ENCODE measurements at places on chromosomes 11 and 22.

- peak; percentile 72 for DNase-seq
These were observed 97.1 kb downstream of the CD44 start for GRCh38 chr11:35235936-35236666.

- no peak for DNase-seq
These were observed 4.9 kb downstream of the EML3 start for GRCh38 chr11:62607714-62608113.

- no peak for DNase-seq
These were observed 28.2 kb downstream of the OR10D3 start for GRCh38 chr11:124211321-124211720.

DNA sequence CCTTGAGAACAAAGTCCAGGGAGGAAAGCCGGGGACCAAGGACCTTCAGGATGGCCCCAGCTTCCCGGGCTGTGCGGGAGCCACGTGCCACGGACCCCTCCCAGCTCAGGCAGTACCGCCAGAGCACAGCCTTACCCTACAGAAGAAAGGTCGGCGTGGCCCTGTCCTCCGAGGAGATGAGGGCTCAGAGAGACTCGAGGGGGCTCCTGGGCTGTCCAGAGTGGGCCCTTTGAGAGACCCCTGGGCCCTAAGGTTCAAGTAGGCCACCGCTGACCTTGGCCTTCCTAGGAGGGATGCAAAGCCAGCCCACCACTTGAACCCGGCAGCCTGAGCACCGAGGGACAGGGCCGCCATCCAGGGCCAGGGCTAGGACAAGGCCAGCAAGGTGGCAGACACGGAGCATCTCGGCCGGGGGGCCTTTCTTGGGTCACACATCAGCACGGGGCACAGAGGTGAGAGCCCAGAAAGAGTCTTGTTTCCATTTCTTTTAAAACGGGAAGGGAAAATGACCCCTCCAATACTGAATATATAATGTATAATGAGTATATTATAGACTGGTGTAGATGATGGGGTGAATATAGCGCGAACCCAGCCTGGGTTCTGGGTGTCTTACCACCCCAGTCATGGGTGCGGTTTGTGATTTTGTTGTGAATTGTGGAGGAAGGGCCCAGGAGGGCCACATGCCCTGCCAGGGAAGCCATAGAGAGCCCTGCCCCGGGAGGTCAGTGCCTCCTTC is 34.4 kb upstream of the PPARA start:
- DNase-seq, result no peak

DNA sequence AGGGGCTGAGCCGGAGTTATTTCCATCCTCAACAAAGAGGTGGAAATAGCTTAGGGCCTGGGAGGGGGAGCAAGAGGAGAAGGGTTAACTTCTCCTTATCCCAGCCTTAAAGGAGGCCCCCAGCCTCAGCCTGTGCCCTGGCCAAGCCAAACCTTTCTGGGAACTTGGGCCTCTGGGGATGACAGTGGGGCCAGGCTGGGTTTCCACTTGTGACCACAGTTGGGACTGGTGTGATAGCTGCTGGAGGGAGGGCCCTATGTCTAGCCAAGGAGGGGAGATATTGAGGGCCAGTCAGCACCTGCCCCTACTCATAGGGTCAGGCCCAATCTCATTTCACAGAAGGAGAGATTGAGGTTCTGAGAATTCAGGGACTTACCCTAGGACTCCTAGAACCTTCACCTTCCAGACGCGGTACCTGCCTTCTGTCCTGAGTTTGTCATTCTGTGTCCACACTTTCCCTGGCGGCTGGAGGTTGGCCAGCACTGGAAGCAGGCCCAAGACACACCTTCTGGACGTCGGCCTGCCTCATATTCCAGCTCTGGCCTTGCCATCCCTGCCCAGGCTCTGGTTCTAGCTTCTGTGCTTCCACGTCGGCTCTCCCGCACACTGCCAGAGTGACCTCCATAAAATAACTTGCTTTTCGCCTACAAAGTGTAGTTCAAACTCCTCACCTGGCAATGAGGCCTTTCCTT is 3.1 kb downstream of the RELT start:
- no peak for DNase-seq

DNA sequence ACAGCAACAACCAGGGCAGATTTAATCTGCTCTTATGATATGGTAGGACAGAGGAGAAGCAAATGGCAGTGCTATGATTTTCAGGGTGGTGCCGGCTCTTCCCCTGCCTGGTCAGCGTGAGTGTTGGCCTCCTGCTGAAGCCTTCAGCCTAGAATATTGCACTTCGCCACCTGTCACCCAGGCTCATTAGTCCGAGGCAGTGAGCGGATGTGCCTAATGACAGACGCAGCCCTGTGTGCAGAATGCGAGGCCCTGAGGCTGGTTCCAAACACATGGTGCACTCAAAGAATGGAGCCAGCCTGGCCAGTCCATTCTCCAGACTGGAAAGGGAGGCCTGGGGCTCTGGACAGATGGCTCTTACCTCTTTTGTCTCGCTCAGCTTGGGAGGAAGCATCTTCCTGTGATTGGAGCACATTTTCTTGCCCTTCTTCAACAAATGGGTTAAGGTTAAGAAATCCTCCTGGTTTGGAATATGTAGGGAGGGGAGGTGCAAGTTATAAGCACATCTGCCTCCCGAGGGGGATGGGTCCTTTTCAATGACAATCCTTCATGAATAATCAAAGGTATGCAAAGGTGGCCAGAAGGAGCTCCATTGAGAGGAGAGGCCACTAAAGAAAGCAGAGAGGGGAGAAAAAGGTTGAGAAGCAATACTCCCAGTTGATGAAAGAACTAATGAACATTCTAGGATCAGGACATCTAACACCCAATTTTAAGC is 39.7 kb upstream of the GALNT18 start:
- no peak for DNase-seq

GRCh38 chr11:61711498-61711897 is 31.3 kb downstream of the DAGLA start:
- no peak for DNase-seq

- DNase-seq, result peak; percentile 44
These were observed 18.4 kb downstream of the SELENOO start for GRCh38 chr22:50218996-50219727.

DNA sequence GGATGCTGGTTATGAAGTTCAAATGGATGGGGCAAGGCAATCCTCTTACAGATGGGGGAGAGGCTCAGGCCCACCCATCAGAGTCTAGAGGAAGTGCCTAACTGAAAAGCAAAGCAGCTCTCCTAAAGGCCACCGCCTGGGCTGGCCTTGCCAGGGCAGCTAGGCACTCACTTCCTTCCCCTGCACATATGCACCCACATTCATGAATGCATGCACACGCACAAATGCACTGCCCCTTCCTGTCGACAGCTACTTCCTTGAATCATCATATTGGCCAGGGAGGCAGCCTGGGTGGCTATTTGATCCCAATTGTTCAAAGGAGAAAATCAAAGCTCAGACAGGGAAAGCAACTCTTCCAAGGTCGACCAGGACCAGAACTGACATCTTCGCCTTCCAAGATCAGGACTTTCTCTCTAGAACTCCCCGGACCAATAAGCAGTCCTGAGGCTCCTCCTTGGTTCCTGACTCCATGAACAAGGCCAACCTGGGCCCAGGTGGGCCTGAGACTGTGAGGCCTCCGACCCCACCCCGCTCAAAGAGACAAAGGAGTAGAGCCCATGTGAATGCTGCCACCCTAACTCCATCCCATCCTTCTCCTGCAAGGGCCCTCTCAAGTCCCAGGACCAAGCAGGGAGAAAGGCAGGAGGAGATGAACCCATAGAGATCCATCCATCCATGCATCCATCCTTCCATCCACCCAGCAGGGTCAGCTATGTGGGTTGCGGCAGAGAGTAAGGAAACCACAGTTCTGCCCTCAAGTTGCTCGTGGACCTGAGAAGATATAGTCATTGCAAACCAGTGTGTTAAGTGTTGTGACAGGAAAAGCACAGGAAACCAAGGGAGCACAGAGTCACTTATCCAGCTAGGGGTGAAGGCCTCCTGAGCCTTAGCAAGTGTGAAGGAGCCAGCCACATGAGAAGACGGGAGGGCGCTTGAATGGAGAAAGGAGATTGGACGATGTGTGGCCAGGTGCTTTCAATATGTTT is 35.4 kb upstream of the LMO1 start:
- DNase-seq, result no peak

GRCh38 chr11:87425943-87426342 is 388.2 kb downstream of the TMEM135 start:
- DNase-seq, result no peak

DNA sequence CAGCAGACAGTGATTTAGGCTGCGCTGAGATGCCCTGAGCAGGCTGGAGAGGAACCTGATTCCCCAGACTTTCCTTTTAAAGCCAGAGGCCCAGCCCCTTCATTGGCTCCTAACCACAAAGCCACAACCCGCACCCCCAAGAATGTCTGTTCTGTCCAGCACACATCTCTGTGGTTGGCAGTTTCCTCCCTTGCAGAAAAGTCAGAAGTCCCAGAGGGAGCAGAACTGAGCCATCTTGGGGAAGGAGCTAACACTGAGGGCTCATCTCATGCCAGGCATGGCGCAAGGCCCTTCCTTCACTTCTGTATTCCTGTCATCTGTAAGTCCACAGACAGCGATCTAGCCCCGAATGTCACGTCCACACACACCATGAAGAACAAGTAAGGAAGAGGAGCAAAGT is 97.1 kb upstream of the SYT13 start:
- peak; percentile 12 for DNase-seq

DNA sequence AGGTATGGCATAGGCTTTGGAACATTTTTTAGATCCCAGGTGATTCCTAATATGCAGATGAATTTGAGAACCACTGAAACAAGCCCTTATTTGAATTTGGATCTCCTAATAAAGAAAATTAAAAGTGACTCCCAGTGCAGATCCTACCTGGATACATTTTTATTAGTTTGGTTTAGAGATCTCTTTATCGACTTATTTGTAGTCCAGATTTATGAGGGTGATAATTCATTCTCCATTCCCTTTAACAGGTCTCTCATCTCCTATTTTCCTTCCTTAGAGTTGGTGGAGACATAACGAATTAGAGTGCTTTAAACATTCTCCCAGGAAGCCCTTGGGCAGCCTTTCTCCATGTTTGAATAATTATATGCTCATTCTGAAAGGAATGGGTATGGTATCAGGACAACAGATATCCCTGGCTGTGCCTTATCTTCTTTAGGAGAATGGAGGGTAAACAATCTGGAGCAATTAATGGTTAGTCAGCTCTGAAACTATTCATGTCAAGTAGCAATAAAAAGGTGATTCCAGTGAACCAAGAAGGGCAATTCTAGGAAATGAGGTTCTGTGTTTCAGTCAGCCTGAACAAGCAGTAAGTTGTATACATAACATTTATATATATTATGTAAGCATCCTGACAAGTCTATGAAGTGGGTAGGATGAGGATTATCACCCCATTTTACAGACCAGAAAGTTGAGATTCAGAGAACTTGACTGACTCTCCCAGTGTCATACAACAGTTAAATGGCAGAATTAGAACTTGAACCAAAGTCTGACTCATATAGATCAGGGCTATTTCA is 53.9 kb upstream of the RCE1 start:
- no peak for DNase-seq

DNA sequence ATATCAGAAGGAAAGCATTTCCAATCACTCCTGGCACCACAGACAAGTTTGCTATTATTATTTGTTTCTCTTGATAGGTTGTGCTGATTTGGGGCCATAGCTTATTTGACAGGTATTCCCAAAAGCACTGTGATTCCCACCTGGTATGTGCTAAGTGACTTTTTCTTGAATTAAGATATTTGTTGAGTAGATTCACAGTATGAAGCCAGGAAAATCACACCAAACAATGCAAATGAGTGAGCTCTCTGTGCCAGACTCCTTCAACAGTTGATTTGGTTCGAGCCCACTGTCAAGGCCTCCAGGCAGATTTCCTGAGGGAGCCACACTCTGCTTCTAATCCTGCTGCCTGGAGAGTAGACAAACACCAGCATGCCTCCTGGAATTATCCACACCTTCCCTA is 253.0 kb upstream of the POU2AF2 start:
- no peak for DNase-seq

DNA sequence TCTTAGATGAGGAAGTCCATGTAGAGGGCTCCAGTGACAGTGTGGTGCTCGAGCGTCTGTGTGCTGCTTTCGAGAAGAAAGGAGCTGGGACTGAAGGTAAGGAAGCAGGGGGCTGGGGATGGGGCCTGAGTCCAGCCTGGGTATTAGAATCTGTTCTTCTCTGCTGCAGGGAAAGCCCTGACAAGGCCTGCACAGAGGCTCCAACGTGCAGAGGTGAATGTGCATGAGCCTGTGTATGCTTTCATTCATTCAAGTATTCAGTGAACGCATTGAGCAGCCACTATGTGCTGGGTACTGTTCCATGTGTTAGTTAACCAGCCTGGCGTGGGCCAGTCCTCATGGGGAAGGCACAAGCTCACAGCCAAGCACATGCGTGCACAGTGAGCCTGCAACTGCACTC is 93.4 kb downstream of the MYO18B start:
- DNase-seq, result no peak

DNA sequence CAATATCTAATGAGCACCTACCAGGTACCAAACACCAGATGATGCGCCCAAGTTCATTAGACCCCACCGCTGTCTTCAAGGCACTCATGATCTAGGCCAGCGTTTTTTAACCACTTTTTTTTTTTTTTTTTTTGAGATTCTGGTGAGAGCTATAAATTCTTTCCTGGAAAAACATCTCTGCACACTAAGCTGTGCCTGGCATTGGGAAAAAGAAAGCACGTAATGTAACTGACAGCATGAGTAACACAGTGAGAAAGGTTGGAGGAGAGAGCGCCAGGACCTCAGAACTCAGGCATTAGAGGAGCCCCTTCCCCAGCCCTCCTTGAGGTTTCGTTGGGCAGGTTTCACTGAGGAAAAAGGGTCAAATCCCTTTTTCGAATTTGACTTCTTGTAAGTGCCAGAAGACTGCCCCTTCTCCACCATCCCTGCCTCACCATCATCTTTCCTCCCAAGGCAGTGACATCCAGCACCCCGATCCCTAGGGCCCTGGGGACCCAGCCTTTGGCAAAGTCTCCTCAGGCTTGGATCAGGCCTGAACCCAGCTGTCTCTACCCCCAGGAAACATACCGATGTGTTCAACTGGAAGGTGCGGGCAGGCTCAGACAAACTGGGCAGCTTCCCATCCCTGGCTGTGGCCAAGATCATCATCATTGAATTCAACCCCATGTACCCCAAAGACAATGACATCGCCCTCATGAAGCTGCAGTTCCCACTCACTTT is 26.1 kb upstream of the SMIM35 start:
- no peak for DNase-seq

DNA sequence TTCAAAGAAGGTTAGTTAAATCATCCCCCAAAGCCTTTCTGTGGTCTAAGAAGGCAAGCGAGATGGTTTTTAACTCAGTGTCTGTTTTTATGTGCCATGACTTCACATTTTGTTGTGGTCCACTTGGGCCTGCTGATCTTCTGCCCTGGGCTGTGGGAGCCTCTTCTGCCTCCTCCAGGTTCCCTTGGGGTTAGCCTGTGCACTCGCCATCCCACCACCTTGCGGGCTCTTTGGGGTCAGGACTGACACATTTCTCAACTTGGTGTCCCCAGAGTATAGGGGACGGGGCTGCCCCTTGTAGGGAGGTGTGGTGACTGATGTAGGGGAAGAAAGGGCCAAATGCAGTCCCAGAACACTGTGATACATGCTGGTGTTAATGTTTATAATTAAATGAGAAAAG is 207.0 kb downstream of the TBC1D22A start:
- DNase-seq, result peak; percentile 67

DNA sequence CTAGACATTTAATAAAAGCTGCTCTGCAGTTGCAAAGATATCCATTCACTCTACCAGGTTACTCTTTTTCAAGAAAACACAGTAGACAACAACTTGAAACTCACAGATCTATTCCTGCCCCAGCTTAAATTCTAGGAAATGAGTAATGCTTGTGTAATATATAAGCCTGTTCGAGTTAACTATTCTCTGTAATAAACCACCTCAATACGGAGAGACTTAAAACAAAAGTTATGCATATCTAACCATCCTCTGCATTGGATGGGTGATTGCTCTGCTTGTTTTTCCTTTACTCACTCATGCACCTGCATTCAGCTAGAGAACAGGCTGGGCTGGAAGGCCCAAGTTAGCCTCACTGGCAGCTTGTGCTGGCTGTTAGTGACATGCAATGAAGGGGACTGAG is 13.3 kb downstream of the LRRC4C start:
- DNase-seq, result no peak

All from stimulated activated CD4-positive, alpha-beta T cell treated with anti-CD3 and anti-CD28 coated beads, Interleukin-15, amount 100 ng/mL, for 24 hours (primary cell).